ENCODE measurements at places on chromosomes 5 and 9.

DNA sequence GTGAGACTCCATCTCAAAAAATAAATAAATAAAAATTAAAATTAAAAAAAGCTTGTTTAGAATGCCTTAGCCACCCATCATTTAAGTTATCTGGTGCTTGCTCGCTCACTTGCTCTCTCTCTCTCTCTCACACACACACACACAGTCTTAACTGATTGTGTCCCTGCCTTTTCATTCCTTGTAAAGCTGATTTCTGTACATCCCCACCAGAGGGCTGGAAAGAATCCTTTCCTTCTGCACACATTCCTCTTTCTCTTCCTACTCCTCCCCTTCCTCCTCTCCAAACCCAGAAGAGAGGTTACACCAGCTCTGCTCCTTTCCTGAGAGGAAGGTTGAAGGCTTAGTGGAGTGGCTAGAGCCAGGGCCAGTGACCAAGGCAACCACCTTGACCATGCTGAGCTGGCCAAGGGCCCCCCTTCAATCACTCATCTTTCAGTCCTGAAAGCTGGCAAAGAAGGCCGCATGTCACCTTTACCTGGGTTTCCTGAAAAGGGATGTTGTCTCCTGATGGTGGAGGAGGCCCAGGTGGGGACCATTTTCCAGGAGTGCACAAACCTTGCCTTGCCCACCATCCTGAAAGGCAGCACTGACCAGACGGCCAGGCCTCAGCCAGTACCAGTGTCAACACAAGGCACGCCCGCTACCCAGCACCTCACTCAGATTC is 25.6 kb downstream of the STK10 start:
- no peak for DNase-seq

- no peak for DNase-seq
Observed at GRCh38 chr5:68217528-68217927, 2.0 kb downstream of the PIK3R1 start.

DNA sequence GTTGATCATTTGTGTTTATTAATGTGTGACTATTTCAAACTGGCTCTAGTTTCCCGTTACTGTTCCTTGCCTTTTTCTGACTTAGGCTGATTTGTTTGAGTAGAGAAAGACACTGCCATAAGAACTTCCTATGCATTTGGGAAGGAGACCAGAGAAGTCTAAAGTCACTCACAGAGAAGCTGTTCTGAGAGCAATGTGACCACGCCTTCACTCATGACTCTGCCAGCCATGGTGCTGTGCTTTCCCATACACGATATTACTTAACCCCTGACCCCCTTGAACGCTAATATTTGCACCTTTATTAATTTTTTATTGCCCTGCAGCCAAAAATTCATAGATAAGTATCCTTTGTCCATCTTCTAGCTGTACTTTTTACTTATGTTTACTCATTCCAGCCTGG is 20.9 kb downstream of the SLC28A3 start:
- DNase-seq: no peak

- DNase-seq: no peak
Observed at GRCh38 chr9:136609838-136610311, 52.8 kb upstream of the EGFL7 start.

DNA sequence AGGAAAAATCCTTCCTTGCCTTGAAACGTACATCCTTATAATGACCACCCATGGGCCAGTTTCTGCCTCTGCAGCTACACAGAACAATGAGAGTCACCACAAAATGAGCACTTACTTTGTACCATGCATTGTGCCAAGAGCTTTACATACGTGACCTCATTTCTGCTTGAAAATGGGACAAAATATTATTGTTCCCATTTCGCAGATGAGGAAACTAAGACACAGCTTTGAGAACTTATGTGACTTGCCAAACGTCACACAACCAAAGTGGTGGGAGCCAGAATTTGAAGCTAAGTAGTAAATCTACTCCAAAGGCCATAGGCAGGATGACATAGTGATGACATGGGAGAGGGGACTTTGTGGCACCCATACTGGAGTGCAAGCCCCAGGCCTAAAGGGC is 34.8 kb upstream of the GRPEL2 start:
- DNase-seq: no peak

GRCh38 chr5:81505672-81506071 is 111.7 kb upstream of the ACOT12 start:
- no peak for DNase-seq

GRCh38 chr9:135925496-135926133 is 18.3 kb upstream of the CAMSAP1 start:
- DNase-seq: no peak

- DNase-seq: no peak
Observed at GRCh38 chr5:140966293-140967225, at the start of gene PCDHAC2. TSS of gene PCDHAC2 (plus strand) at chr5:140966476. CDS start at chr5:140966767, 291 bp downstream.

DNA sequence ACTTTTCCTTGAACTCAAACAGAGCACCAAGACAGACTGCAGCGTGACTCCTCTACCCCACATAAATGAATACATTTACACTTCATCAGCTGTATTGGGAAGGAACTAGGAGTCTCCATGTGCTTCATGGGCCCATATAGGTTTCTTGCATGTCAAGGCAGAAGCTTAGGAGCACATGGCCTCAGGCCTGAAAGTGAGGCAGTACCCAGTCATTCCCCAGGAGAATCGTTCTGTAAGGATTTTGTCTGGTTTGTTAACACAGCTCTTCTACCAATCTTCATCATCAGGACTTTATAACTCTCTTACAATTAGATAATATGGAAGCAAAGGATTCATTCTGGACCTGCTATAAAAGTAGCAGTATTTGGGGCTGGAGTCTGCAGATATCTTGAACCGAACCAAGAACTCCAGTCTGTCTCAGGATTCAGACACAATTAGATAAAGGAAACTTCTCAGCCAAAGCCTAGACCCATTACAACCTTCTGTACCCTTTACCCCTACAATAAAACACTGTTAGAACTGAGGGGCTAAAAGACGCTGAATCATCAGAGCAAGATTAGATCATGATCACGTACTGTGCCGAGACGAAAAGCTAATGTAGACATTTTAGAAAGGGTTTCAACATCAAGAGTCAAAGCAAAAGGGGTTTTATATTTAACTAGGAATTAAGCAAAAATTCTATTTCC is 385.5 kb upstream of the SLC30A5 start:
- DNase-seq: no peak

GRCh38 chr5:90549729-90550275 is 8.8 kb upstream of the ADGRV1 start:
- no peak for DNase-seq

- no peak for DNase-seq
Observed at GRCh38 chr5:62718324-62718723, 139.7 kb downstream of the LRRC70 start.

DNA sequence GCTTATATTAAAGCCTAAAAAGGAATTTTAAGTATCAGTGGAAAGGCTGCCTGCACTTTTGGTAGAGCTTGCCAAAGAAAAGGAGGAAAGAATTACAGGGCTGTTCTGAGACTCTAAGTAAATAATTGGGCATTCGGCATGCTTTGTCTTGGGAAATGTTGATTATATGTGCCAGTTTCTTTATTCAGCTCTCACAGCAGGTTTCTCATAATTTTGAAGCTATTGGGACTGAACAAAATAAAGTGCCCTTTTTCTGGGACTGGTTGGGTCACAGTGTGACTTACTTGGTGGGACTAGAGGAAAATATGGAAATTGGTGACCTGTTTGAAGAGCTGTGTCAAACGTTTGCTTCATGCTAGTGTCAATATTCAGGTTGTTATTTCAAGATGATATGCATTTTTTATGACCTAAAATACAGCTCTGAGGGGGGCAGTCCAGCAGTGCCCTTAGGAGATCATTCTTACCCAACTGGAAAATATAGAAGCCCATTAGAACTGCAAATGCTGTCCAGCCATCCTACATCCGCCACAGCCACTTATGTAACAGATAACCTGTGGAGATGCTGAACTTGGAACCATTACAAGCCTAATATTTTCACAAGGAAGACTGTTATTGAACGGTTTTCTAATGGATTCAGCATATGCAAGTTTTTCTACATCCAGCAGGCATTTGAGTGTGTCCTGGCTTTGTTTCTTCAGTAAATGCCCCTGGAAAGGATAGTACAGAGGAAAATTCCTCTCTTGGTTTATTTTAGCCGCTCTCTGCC is 122.4 kb downstream of the SNCAIP start:
- DNase-seq: no peak

DNA sequence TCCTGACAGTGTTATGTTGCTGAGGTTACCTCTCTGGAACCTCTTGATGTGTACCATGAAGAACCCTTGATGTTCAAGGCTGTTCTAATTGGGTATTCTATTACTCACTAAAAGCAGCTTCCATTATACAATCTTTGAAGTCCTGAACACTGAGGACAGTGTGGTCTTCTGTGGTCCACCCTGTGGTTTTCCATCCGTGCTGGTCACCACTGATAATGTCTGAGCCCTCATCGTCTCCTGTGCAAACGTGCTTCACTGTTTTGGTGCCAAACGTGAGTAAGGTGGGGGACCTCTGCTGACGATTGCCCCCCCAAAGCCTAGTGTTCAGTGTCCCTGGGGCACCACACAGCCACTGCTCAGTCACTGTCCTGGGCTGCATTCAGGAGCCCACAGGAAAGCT is 259.7 kb upstream of the ANKRD55 start:
- no peak for DNase-seq

- no peak for DNase-seq
Observed at GRCh38 chr9:132192728-132193127, 30.9 kb downstream of the NTNG2 start.

DNA sequence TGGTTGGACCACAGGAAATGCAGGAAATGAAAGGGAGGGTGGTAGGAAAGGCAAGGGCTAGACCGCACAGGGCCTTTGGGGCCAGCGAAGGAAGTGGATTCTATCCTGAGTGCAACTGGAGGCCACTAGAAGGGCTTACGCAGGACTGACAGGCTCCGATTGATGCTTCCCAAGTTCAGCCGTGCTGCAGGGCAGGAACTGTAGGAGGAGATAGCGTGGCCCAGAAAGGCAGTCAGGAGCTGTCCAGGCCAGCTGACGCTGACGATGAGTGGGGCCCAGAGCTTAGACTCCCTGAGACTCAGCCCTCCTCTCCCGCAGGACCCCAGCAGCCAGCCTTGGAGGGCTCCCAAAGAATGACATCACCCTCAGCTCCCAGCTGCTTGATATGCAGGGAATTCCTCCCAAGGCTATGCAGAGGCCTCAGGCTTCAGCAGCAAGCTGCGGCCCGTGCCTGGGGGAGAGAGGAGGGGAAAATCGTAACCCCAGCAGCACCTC is 48.8 kb downstream of the KCNIP1 start:
- DNase-seq: peak; percentile 56

Data from non-pigmented ciliary epithelial cell (primary cell).